Activated CD4-positive, alpha-beta T cell treated with anti-CD3 and anti-CD28 coated beads for 48 hours (primary cell): ENCODE measurements at places on chromosomes 6 and 20.

GRCh38 chr6:142861711-142862110 is 83.3 kb downstream of the HIVEP2 start:
- DNase-seq = no peak

DNA sequence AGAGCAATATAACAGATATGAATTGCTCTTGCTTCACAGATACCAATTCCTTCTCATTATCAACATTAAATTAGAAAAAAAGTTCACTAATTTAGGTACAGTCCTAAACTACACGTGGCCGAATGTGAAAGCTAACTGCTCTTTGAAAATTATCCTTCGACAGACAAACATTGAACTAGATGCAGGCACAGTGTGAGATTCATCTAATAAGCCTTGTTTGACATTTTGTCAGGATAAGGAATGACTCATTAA is 1.1 kb downstream of the FAM184A start:
- DNase-seq = no peak

DNA sequence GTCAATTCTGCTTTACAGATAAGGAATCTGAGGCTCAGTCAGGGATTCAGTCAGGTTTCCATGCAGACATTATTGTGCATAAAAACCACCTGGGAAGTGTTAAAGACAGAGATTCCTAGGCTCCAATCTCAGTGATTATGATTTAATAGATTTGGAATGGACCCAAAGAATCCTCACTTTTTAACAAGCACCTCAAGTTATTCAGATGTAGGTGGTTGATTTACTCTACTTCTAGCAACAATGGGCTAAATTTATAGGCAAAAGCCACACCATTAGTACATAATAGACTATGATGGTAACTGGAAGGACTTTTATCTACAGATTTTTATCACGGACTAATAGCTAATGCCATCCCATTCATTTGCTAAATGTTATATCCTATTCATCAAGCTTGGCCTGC is 9.0 kb downstream of the ENPP1 start:
- DNase-seq = no peak

GRCh38 chr20:22307409-22307808 is 277.0 kb downstream of the FOXA2 start:
- DNase-seq = no peak
